Suppressor macrophage treated with lipopolysaccharide for 4 hours (primary cell): ENCODE measurements at places on chromosomes 5 and 9.

GRCh38 chr5:133930061-133930812 is 38.2 kb downstream of the C5orf15 start:
- DNase-seq = peak; percentile 91

- no peak for DNase-seq
Measured at GRCh38 chr9:114240647-114241558, 82.0 kb upstream of the ORM1 start.

DNA sequence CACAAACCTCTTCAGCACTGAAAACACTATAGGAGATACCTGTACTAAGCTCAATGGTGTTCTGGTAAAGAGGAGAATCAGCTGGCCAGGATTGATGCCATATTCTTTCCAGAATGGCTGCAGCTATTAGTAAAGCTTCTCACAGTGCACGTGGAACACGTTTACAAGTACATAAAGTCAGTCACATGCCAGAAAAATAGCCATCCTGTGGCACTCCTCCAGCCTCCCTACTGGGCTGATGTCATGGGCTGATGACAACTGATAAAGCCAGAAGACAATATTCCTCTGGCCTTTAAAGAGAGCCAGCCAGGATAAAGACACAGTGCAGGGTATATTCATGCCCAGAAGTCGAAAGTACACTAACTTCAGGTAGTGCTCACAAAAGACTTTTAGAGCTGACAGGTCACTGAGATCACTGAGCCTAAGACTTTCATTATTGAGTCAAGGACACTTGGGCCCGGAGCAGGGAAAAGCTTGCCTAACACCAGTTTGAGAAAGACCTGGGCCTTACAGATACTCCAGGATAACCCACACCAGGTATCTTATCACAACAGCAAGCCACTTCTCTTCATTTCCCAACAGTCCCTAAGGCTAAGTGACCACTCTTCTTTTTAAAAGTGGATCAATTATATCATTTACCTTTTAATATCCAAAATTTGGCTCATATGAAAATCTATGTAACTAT is 29.4 kb downstream of the ABITRAM start:
- DNase-seq = no peak

- DNase-seq = no peak
Measured at GRCh38 chr9:128008171-128008570, 27.4 kb upstream of the EEIG1 start.

GRCh38 chr9:34647651-34648050 is 1.2 kb downstream of the GALT start:
- DNase-seq = no peak

- no peak for DNase-seq
Measured at GRCh38 chr5:112064271-112064701, 307.3 kb upstream of the NREP start.

GRCh38 chr5:159178978-159179377 is 30.4 kb downstream of the RNF145 start:
- DNase-seq = peak; percentile 95

GRCh38 chr9:73348471-73348870 is 196.8 kb downstream of the ANXA1 start:
- DNase-seq = no peak

DNA sequence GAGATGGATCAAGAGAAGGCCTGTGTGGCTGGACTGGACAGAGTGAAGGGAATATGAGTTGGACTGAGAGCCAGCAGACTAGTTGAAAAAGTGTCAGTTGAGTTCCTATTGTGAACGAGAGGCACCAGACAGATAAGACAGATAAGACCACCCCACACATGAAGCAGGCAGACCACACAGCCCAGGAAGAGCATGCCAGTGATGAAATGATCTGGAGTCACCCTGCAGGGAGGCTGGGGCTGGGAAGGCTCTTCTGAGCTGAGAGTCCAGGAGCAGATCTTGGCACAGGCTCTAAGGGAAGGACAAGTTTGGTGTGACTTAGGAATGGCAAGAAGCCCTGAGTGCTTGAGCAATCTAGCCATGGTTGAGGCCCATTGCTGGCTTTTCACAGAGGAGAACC is 10.6 kb upstream of the SLC25A48 start:
- DNase-seq = no peak

GRCh38 chr5:15806613-15807012 is 306.6 kb downstream of the FBXL7 start:
- no peak for DNase-seq

DNA sequence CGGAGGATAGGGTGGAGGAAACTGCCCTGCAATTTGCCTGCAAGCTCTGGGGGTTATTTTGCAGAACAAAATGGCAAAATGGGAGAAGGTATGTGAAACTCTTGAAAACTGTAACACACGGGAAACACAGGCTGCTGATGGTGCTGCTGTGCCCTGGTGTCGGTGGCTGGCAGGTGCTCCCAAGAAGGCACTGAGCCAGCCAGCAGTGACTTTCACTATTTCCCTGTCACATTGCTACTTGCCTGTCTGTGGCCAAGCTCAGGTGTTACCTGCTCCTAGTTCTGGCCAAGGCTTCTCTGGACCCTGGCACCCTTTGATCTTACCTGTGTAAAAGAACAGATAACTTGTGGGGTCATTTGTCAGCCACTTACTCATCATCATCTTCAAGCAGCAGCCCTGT is 102.2 kb downstream of the CMYA5 start:
- DNase-seq = no peak

DNA sequence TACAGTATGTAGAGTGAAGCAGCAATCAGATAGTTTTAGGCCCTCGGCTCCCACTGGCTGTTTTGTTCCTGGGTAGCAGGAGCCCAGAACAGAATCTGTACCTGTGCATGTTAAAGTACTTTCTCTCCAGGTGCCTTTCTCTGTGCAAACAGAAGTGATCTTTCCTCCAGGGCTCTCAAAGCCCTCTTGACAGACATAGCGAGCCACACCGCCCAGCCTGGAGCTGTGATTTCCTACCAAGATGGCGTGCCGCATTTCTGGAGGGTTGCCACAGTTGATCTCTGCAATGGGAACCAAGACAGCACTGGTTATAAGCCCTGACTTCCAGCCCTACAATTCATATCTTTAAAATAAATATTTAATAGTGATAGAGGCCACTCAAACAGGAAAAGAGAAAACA is 50.9 kb downstream of the SUSD1 start:
- no peak for DNase-seq

GRCh38 chr5:62922191-62922590 is 343.6 kb downstream of the LRRC70 start:
- DNase-seq = no peak

- no peak for DNase-seq
Measured at GRCh38 chr5:133779828-133780475, 167.6 kb upstream of the FSTL4 start.

GRCh38 chr9:105392531-105392930 is 55.3 kb upstream of the FSD1L start:
- no peak for DNase-seq

DNA sequence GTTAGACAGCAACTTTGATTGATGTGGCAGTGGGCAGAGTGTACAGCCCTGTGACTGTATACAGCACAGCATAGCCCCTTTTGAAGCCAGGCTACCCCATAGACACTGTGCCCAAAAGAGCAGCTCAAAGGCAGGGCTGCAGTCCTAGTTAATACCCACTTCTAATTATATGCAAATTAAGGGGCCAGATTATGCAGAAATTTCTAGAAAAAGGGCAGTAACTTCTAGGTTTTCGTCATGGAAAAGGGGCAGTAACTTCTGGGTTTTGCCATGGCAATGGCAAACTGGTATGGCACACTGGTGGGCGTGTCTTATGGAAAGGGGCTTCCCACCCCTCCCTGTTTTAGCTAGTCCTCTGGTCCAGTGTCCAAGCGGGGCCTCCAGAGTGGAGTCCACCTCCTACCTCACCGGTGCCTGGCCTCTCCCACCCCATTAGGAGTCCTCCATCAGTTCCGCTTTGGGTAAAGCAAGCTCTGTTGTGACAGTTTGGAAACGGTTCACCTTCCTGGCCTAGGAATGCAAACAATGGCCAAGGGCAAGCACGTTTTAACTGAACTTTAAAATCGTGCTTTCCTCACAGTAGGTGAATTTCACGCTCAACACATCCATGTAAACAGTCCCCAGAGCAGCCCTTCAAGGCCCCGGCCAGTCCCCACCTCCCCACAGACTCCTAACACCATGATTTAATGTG is 5.6 kb downstream of the ADAMTS13 start:
- DNase-seq = no peak

- DNase-seq = no peak
Measured at GRCh38 chr9:110728058-110728457, 59.5 kb downstream of the MUSK start.

- DNase-seq = no peak
Measured at GRCh38 chr5:94748212-94748611, 129.7 kb downstream of the SLF1 start.

DNA sequence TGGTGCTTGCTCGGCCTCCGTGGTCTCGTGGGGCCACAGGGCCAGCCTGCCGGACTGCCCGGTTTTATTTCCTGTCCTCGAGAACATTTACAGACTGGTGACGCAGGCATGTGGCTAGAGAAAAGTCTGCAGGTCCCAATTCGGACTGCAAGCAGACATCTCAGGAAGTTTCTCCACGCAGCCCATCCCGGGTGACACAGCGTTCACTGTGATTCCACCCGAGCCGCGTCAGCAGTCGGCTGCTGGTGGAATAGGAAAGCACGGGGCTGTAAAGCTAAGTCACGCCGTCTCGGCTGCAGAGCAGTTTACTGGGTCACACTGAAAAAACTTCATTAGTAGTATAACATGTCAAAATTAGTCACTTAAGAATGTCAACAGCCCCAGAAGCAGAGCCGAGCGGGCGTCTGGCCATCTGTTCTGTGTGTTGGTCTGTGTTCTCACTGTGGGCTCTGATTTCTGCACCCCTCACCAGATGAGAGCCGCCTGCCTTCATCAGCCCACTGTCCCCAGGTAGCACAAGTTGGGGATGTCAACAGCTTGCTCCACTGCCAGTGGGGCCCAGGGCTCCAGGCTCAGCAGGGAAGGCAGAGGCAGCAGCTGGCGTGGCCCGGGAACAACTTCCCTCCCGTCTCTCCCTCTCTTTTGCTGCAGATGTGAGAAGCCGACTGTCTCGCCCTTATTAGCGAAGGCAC is 363.7 kb downstream of the IRX2 start:
- no peak for DNase-seq

- no peak for DNase-seq
Measured at GRCh38 chr9:127528422-127529251, 77.3 kb downstream of the LRSAM1 start.

DNA sequence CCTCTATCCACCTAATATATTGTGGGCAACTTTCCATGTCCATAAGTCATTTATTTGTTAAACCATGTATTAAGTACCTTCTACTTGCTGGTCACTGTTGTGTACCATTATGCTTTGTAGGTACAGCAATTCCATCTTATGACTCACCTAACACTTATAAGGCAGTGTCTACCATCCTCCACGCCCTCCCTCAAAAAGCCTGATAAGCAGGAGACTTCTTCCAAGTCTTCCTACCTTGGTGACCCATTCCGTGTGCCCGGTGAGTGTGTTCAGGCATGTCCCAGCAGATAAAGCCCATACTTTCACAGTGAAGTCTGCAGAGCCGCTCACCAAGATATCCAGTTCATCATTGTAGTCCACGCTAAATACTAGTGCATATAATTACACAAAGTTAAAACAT is 17.4 kb downstream of the FBXW2 start:
- DNase-seq = no peak

DNA sequence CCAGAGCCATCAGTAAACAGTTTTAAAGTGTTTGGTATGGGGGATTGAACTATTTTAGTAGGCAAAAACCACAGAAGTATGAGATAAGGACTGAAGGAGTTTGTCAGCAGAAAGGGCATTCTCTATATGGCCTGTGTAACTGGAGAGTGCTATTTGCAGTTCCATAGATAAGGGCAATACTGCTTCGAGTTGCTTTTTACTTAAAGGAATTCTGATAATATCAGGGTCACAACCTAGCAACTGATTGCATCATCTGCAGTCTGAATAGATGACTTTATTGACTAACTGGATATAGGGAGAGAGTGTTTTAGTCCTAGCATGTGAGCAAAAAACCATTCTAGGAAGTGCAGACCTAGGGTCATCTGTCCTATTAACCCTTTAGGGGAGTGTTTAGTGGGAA is 645.2 kb upstream of the PTPRD start:
- no peak for DNase-seq

GRCh38 chr5:20223451-20223850 is 235.5 kb upstream of the CDH18 start:
- no peak for DNase-seq

DNA sequence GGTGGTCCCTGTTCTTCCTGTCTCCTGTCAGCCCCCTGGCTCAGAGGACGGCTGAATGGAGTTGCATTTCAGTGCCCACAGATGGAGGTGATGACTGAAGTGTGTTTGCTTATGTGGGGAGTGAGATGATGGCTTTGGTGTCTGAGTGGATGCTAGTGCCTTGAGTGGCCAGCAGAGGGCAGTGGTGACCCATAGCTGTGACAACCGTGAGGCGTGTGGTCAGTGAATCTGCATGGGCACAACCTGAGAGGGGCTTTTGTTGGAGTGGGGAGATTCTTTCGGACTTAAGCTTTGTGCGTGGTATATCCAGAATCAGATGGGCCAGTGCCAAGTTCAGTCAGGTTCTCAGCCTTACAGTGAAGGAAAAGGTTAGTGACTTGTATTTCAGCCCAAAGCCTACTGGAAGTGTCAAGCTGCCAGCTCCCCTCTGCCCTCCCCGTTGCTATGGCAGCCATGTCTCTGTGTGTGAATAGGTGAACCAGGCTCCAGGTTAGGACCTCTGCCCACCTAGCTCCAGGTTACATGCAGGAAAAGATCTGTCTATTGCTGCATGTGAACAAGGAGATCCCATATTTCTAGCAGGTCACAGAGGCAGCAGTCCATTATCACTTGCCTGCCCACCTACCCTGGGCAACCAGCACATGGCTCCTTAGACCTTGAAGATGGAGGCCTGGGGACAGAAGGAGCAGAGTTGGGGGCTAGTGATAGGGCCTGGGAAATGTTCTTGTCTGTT is 14.7 kb upstream of the CXXC5 start:
- DNase-seq = peak; percentile 78

- no peak for DNase-seq
Measured at GRCh38 chr9:29285818-29286217, 1712.5 kb upstream of the C9orf72 start.

DNA sequence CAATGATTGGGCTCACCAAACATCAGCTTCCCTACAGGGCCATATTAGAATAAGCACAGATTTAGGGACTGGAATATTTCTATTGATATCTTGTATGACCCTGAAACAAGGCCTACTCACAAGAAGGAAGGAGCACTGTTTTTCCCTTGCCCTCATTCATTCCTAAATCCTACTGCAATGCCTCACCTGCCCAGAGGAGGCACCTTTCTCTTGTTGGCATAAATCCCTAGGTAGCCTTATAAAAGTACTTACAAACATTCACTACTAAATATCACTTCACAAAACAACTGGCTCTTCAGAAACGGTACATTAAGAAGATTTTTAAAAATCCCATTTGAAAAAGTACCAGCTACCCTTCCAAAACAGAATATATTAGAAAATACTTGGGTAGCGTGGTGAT is 449.4 kb downstream of the CDH18 start:
- no peak for DNase-seq

GRCh38 chr9:138068601-138069035 is 191.0 kb downstream of the CACNA1B start:
- DNase-seq = no peak

DNA sequence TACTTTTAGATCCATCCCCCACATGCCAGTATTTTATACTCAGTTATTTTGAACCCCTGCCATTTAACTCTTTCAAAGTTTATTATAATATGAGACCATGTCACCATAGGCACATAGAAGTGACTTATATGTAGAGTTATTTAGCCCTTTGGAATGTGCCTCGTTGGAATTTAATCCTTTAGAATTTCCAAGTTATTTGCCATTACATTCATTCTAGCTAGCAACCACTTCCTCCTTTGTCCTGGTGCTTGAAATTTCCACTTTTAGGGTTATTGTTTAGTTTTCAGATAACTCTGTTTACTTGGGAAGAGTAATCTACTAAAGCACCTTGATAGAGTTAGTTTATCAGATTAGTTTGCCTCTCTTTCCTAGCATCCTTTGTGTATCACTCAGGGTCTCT is 82.8 kb upstream of the TLE1 start:
- no peak for DNase-seq
